ENCODE measurements at places on chromosomes 5 and 9.
A peak's percentile ranks its signal among the peaks of the same experiment; 100 is the strongest.

DNA sequence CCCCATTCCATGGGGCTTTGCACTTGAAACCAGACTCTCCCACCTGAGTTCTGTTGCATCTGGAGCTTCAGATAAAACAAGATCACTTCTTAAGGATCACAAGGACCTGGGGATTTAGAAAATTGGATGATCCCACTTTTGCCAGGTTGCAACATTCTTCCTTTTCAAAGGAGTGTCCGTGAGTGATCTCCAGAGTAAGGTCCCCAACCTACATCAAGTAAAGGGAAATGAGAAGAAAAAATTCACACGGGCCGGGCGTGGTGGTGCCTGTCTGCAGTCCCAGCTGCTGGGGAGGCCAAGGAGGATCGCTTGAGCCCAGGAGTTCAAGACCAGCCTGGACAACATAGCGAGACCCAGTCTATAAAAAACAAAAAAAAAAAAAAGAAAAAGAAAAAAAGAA lies 41.2 kb upstream of the COL5A1 start:
- H3K36me3 ChIP-seq, result no peaks in the 10 kb centered on the region
- H3K27me3 ChIP-seq, result peaks cover 4% of the 10 kb centered on the region
- H3K27ac ChIP-seq, result no peak overlapping the region
- no peak overlapping the region for H3K4me3 ChIP-seq

DNA sequence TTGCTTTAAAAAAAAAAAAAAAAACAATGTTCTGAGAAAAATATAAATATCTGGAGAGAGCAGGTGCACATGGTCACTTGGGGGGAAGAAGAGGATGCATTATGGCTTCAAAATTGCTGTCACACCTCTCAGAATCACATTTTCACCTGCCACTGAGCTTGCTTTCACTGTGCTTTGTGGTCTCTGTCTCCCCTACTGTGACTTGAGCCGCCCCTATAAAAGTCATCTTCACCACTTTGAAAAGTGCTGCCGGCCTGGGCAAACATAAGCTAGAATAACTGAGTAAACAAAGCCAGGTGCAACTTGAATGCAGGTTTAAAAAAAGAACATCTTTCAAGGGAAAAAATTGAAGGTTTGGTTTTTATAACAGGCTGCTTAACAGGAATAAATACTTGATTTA lies 368.1 kb upstream of the GRIA1 start:
- no peaks in the 10 kb centered on the region for H3K27me3 ChIP-seq
- no peaks in the 10 kb centered on the region for H3K4me1 ChIP-seq
- no peak overlapping the region for H3K27ac ChIP-seq
- no peak overlapping the region for H3K4me3 ChIP-seq
- no peak for DNase-seq

DNA sequence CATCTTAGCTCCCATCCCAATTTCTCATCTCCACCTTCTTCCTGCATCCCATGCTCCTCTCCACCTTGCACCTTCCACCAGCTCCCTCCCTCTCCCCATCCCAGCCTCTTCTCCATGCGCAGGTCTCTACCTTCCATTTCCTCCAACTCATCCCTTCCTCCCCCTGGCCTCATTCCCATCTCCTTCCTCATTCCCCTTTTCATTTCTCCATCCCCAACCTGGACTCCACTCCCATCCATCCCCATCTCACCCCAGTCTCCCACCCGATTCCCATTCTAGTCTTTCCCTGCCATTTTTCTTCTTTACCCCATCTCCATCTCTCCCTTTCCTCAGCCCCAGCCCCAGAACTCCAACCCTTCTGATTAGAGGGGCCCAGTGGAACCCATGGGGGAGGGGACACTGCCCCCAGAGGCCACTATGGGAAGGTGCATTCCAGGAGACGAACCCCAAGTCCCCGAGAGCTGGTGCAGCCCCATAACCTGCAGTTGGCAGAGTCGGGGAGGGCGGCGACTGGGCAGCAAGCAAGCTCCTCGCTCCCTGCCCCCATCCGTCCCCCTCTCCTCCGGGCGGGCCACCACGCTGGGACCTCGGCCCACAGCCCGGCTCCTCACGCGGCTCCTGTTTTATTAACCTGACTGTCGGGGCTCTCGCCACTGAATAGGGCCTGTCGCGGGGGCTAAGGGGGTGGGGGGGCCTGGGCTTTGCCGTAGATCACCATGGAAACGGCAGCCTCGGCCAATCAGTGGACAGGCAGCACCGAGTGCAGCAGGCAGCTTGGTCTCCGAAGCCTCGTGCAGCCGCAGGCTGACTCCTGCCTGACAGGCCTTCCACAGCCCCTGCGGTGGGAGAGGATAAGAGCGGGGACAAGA lies 66.7 kb downstream of the PCDH1 start:
- no peaks in the 10 kb centered on the region for H3K36me3 ChIP-seq
- H3K27me3 ChIP-seq, result peaks cover 17% of the 10 kb centered on the region
- no peak overlapping the region for H3K27ac ChIP-seq
- no peaks in the 10 kb centered on the region for H3K4me1 ChIP-seq
- DNase-seq, result peak; percentile 2

DNA sequence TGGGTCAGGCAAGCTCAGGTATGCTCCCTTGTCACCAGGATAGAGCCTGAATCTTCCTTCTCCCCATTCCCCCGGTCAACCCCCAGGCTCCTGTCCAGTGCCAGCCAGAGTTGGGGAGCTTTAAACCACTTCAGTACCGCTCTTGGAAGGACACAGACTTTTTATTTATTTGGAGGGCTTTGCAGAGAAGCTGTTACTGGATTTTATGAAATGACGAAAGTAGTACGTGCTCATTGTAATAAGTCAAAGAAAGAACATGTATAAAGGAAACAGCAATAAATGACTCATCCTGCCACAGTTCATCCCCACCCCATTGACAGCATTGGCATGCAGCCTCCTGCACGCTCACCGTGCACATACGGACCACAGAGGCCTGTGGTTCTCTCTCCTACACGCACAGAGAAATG lies 230.3 kb downstream of the AUH start:
- H3K4me3 ChIP-seq, result no peak overlapping the region
- no peak overlapping the region for H3K27ac ChIP-seq
- peak; percentile 8 for DNase-seq
- peaks cover 7% of the 10 kb centered on the region for H3K4me1 ChIP-seq

GRCh38 chr5:95100551-95100950 lies 184.3 kb downstream of the MCTP1 start:
- H3K36me3 ChIP-seq, result no peaks in the 10 kb centered on the region
- no peak overlapping the region for H3K27ac ChIP-seq
- no peak for DNase-seq
- H3K4me3 ChIP-seq, result no peak overlapping the region
- no peaks in the 10 kb centered on the region for H3K27me3 ChIP-seq

DNA sequence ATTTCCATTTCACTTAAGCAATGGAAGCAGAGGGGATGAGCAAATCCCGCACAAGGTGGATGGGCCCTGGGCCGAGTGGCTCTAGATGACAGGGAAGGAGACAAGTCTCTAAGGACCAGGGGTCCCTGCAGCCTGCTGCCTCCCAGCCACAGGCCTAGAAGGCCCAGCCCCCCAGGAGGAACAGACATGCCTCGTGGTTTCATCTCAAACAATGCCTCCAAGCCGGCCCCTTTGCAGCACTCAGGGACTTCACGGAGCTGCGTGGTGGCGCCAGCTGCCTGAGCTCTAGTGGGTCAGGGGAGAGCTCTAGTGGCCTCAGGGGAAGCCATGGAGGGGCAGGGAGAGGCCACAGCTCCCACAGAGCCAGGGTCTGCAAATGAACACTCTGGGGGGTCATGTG lies 48.8 kb downstream of the HABP4 start:
- H3K27me3 ChIP-seq, result no peaks in the 10 kb centered on the region
- no peaks in the 10 kb centered on the region for H3K36me3 ChIP-seq
- no peaks in the 10 kb centered on the region for H3K4me1 ChIP-seq

GRCh38 chr9:103992938-103993579 lies 101.0 kb upstream of the SMC2 start:
- H3K4me3 ChIP-seq, result no peak overlapping the region
- DNase-seq, result no peak
- H3K27me3 ChIP-seq, result no peaks in the 10 kb centered on the region
- no peak overlapping the region for H3K27ac ChIP-seq

All from CD8-positive, alpha-beta memory T cell (primary cell).